ENCODE measurements at places on chromosomes 3 and 15.
A peak's percentile ranks its signal among the peaks of the same experiment; 100 is the strongest.

- no peak for DNase-seq
These were observed 151.4 kb downstream of the FBLN2 start for GRCh38 chr3:13700362-13700761.

DNA sequence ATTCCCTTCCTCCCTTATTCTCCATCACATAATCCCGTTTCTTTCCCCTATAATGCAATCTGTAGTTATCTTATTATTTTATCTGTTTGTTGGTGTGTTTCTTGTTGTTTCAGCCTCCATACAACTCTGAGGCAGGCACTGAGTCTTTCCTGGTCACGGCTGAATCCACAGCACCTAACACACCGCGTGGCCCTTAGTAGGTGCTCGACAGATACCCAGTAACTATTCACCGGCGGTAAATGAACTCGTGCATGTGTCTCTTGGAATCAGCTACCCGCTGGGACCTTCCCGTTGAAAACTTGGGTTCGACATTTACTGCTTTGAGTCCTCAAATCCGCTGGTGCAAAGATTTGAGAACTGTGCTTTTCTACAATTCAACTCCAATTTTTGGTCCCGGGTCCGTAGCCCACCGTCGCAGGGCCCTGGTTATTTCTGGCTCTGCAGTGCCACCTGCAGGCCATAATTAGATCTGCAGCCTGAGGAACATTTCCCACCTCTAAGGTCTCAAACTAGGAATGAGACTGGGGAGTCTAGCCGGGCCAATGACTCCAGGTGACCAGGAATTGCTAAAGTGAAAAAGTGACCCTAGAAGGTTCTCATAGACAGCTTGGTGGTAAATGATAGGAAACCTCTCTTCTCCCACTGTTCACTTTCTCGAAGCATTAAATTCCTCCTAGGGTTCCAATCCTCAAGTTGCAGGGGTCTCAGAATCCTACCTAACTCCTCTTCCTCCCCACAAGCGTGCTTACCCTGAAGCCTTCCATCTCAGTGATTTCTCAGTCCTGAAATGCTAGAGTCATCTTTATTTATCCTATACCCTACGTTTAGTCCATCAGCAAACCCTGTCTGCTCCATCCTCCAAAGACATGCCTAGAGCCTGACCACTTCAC lies 40.0 kb upstream of the TRH start:
- peak; percentile 41 for DNase-seq

DNA sequence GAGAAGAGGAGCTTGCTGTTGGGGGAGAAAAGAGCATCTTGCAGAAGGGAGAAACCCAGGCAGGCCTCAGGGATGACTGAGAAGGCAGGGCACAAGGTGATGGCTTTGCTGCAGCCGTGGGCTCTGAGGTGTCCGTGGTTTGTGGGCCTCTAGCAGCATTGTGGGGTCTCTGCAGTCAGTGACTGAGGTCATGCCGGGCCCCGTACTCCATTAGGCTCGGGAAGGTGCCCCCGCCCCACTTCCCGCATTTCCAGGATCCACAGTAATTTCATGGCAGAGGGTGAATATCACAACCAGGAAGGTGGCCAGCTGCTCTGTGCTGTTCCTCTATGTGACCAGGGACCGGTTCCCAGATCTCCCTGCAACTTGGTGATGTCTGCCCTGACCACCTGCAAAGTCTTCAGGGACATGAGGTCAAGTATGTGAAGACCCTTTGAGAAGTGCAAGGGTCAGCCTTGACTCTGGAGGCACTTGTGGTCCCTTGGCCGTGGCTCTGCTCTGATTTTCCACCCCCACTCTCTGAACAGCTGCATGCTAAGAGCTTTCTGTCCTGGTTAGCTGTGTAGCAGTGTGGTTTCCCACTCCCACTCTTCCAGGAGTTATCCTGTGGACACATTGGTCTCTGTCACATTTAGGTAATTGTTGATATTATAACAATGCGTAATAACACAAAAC lies 3.6 kb downstream of the KLF13 start:
- no peak for DNase-seq

GRCh38 chr3:138593488-138594149 lies 441 bp downstream of the CEP70 start:
- DNase-seq, result peak; percentile 33

GRCh38 chr3:37668818-37669610 lies 192.7 kb upstream of the CTDSPL start:
- no peak for DNase-seq

DNA sequence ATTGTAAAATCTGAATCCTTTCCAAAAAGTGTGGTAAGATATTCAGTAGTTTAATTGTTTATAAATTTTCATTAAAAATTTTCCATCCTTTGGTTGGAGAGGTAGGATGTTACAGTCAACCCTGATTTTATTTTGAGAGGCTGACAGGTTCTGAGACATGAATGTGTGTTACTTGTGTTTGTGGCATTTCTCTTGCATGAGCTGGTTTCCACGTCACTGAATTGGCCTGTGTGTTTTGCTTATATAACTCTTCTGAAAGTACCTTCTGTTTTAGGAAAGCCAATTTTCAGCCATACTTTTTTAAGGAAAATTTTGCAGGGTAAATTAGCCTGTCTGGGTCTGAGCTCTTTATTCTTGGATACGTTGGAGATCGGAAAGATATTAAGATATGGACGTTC lies 30.7 kb downstream of the PXYLP1 start:
- DNase-seq, result no peak

DNA sequence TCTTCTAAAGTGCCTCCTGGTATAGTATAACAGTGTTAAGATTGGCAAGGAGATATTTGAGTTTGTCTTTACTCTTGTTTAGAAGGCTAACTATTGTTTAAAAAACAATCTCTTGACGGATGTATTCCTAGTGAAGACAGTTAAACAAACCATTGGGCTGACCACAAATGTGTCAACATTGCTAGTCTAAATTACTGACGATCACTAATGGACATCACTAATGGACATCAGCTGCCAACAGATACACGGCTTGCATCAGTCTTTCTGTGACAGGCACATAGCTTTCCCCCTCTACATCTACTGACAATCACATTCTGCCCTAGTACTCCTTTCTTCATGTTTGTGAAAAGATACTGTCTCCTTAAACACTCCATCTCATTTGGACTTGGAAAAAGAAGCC lies 57.1 kb upstream of the ETV5 start:
- no peak for DNase-seq

GRCh38 chr3:101873619-101874018 lies 24.3 kb downstream of the NFKBIZ start:
- no peak for DNase-seq

DNA sequence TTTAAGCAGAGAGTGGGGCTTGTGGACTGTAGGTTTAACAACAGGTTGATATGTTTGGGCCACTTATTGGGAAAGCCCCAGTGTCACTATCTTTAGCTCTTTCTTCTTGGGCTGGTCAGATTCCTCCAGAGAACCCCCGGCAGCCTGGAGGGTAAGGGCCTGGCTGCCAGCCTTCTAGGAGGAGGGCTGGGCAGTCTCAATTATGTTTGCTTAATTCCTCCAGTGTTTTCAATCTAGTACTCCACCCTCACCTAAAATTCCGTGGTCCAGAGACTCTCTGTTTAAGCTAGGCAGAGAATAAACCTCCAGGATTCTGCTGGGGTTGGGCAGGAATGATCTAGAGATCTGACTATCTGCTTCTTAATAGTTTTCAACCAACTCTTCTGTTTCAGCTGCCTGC lies 5.3 kb downstream of the ASB14 start:
- no peak for DNase-seq

GRCh38 chr3:55341502-55342031 lies 145.5 kb downstream of the WNT5A start:
- no peak for DNase-seq

DNA sequence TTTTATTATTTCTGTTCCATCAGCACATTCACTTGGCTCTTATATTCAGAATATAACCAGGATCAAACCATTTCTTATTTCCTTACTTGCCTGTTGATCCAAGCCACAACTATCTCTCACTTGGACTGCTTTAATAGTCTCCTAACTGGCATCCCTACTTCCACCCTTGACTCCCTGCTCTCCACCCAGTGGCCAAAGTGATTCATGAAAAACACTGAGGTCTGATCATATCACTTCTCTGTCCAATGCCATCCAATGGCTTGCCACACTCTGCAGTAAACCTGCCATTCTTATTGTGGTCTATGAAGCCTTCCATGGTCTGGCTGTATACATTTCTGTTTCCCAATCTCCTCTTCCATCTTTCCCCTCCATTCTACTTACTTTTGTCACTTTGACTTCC lies 576.1 kb downstream of the PDCD6IP start:
- DNase-seq, result no peak

All from activated naive CD4-positive, alpha-beta T cell treated with anti-CD3 and anti-CD28 coated beads, Interleukin-2, amount 10 ng/mL, durations not matched to agents 7 days and 5 days (primary cell).